ENCODE measurements at places on chromosomes 3 and 15.

DNA sequence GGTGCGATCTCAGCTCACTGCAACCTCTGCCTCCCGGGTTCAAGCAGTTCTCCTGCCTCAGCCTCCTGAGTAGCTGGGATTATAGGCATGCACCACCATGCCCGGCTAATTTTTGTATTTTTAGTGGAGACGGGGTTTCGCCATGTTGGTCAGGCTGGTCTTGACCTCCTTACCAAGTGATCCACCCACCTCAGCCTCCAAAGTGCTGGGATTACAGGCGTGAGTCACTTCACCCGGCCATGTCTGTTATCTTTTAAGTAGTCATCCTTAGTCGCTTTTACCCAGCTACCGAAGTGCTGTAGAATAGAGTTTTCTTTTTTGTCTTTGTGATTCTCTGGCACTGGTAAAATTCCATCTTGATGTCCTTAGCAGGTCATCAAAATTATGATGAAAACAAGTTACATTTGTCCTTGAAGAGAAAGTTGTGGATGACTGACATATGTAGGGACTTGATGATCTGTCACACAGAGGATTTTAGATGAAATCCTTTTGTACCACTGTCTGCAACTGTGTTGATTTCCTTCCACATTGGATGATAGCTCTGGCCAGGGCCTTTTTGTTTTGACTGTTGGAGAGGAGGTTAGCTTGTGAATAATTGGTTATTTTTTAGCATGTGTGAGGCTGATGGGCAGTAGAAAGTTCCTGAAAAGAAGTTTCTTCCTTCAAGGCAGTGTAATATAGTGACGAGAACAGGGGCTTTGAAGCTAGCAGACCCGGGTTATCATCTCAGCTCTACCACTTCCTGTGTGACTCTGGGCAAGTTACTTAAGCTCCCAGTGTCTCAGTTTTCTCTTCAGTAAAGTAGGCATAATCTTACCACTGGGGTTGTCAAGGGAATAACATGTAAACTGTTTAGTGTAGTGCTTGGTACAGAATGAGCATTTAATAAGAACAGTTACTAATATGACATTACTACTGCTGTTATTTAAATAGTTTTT is 18.8 kb downstream of the ATG7 start:
- no peak for DNase-seq

- DNase-seq, result peak; percentile 52
Measured at GRCh38 chr3:133488785-133489367, 84.6 kb upstream of the CDV3 start.

GRCh38 chr3:31829826-31830426 is 151.1 kb downstream of the OSBPL10 start:
- DNase-seq, result no peak

GRCh38 chr3:194100856-194101390 is 35.0 kb upstream of the HES1 start:
- no peak for DNase-seq

GRCh38 chr3:156207802-156208685 is 87.7 kb downstream of the KCNAB1 start:
- DNase-seq, result no peak

GRCh38 chr3:15451216-15452113 is 24.1 kb downstream of the EAF1 start:
- DNase-seq, result no peak

GRCh38 chr3:106140431-106140830 is 271.6 kb upstream of the CBLB start:
- no peak for DNase-seq

DNA sequence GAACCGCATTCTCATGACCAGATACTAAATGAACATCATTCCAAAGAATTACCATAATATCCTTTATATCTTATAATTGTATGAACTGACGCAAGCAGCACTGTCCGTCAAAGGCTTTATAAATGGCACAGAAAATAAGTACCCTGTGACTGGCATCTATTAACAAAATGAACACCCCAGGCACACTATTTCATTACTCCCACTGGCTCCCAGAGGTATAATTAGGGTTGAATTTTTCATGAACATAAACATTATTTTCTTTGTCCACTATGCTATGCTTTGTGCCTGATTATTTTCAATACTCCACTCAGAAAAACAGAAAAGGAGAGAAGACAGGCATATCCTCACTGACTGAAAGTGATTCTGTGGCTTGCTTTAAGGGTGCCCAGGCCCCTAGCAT is 71.1 kb downstream of the LYZL4 start:
- DNase-seq, result no peak

GRCh38 chr3:62667714-62668113 is 207.5 kb downstream of the CADPS start:
- no peak for DNase-seq

- DNase-seq, result no peak
Measured at GRCh38 chr15:31160740-31161495, 59.4 kb upstream of the TRPM1 start.

GRCh38 chr15:70741677-70742293 is 21.6 kb downstream of the UACA start:
- peak; percentile 62 for DNase-seq

DNA sequence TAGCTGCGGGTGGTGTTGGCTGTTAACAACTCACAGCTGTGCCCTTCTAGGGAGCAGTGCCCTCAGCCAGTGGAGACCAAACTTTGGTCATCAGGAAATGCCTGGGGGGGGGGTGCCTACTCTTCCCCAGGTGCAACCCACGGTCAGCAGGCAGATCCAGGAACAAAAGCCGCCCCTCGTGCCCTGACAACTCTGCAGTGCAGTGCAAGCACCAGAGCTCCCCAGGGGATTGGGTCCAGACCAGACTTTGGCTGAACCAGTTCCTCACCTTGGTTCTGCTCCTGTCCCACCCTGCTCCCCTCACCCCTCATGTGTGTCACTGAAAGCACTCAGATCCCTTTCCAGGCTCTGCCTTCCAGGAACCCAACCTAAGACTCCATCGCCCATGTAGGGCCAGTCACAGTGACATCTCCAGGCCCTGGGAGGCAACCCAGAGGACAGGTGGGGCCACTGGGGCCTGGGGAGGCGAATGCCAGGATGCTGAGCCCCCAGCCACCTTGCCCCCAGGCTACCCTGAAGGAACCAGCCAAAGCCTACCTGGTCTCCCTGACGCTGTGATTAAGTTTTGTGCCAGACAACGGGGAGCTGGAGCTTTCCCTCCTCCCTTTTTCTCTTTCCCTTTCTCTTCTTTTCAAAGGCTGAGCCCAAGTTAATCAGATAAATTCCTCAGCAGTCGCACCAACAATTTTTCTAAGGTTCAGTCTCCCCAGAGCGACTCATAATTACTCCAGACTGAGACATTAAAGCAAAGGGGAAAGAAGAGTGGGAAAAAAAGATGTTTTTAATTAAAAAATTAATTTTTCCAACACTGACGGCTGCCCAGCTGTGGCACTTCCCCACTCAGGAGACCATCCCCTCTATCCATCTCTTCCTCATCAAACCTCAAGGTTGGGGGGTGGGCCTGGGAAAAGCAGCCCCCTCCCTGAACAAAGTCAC is 207.5 kb upstream of the LINGO1 start:
- DNase-seq, result no peak

- no peak for DNase-seq
Measured at GRCh38 chr15:47715856-47716445, 1.4 kb upstream of the SEMA6D start.

DNA sequence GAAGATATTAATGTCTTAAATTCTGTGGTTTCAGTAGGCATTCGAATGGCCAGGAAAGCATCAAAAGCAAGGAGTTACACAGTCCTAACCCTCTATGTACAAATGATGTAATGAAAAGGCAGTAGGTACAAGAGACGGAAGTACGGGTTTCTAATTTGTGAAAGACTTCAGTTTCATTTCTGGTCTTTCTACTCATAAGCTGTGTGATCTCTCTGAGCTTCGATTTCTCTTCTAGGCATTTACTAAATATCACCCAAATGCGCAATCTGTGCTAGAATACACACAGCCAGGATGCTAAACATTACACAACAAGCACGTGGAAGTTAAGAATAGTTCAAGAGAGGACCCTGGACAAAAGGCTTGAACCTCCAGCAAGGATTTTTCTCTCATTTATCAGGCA is 17.9 kb upstream of the STIMATE start:
- no peak for DNase-seq

- no peak for DNase-seq
Measured at GRCh38 chr3:190266265-190266912, 55.9 kb downstream of the CLDN1 start.

DNA sequence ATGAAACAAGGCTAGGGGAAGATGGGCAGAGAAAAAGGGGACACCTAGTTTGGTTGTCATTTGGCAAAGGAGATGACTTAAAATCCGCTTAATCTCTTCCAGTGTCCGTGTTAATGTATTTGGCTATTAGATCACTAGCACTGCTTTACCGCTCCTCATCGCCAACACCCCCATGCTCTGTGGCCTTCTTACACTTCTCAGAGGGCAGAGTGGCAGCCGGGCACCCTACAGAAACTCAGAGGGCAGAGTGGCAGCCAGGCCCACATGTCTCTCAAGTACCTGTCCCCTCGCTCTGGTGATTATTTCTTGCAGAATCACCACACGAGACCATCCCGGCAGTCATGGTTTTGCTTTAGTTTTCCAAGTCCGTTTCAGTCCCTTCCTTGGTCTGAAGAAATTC is 39.6 kb downstream of the DNASE1L3 start:
- no peak for DNase-seq

- DNase-seq, result no peak
Measured at GRCh38 chr3:43770426-43771103, 79.8 kb downstream of the ABHD5 start.

DNA sequence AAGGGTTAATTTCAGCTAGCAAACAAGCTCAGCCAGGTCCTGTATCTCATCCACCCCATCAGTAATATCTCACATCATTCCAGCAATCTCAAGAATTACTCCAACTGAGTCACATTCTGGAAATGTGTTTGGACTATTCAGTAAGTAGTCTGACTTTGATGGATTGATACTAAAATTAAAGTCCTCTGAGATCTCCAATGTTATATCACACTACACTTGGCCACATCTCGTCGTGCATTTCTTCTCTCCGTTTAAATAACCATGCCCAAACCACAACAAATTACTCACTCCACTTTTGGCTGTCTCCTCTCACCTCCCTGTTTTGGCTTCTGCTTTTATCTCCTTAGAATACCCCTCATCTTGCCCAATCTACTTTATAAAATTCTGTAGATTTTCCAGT is 292.2 kb downstream of the PYDC2 start:
- DNase-seq, result no peak

DNA sequence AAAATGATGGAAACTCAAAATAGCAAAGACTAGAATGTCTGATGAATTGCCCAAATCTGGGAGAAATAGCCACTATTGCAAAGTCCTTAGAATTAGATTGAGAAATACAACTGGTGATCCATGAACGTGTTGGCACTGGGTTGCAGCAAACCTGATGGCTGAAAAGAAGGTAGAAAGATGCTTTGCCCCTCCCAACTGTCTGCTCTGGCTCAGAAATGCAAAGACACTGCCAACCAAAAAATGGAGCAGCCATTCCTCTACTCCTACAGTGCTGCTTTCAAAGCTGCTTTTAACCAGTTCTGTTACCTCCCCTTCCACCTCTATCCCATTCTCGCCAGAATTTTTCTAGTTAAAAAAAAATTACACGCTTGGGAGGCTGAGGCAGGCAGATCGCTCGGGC is 60.7 kb downstream of the CPA3 start:
- no peak for DNase-seq

GRCh38 chr15:83746231-83746630 is 92.3 kb downstream of the ADAMTSL3 start:
- DNase-seq, result no peak

DNA sequence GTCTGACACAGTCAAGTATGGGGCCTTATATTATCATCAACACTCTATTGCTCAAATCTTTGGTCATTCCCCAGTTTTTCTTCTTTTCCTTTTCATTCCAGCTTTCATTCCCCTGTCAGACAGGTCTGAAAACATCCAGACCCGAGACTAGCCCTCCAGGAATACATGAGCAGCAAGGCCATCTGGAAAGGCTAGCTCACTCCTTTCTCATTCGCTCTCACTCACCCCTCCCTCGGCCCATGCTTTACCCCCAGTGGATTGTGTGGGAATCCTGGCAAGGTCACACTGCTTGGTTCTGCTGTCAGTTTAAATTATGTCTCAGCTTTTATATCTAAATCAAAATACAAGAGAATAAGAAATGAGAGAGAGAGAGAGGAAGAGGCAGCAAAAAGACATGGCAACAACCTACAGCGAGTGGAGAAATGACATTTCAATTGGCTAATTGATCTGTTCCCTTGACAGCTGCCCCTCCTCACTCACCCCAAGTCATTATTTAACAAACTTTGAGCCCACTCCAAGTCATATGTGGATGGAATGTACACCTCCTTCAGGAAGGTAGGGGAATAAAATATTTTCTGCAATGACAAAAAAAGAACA is 962.2 kb downstream of the TUSC7 start:
- DNase-seq, result no peak

DNA sequence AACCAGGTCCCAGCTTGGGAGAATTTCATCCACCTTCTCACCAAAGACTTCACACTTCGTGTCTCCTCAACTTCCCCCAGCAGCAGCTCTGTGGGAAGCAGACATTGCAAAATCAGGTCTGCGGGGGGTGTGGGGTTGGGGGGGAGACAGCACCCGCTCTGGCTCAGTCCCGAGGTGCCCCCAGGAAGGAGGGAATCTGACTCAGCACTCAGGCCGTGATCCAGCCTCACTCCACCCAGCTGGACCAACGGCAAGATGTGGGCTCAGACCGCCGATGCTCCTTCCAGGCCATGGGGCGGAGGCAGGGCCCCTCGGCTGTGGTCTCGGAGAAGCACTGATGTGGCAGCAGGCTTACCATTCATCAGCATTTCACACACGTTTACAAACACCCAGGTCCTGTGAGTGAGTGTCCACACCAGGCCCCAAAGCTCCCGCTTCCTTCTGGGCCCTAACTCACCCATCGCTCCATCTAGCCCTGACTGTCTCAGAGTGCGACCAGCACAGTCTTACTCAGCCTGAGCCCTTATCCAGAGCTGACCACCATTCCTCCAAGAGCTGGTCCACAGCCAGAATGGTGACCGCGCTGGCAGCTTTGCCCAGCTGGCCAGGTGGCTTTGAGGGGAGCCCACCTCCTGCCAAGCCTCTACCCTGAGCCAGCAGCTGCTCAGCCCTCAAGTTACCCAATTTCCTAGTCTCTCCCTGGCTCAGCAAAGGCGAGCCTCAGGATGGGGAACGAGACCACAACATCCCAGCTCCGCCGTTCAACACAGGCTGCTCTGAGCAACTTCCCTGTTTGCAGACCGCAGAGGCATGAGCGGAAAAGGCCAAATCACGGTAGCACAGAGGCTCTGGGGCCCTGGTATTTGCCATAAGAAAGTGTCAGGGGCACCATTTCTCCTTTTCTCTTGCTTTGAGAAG is 3.3 kb downstream of the STAB1 start:
- DNase-seq, result no peak

Measured in A673 (cell line).